ENCODE measurements at places on chromosomes 7 and 10. TPM values are rescaled to one million over a fixed set of nuclear protein-coding genes. Genes with fewer than 3 reads are reported as not detected.

The GNGT1 gene
- not detected for total RNA-seq

The CCDC7 gene
- 20.8 TPM for total RNA-seq

GRCh38 chr7:8762803-8763202 is 329.4 kb downstream of the NXPH1 start:
- DNase-seq: no peak

DNA sequence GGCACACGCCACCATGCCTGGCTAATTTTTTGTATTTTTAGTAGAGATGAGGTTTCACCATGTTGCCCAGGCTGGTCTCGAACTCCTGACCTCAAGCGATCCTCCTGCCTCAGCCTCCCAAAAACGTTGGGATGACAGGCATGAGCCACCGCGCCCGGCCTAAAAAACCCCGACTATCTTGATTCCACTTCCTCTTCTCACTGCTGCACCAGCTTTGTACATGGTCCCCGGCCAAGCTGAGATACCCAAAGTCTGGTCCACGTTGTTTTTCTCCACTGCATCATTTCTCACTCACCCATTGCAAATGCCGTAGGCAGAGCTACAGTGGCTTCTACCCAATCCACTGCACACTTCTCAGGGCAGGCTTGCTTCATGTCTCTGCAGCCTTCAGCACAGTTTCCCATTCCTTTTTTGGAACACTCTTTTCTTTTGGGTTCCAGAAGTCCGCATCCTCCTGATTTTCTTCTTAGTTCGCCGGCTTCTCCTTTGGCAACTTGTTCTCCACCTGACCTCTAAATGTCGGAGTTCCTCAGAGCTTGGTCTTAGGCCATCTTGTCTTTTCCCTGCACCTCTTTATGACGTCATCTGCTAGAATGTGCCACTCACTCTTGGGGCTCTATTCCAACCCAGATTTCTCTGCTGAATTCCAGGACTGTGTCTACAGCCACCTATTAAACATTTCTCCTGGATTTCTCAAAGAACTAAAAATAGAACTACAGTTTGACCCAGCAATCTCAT is 6.0 kb upstream of the GNB2 start:
- no peak for DNase-seq

DNA sequence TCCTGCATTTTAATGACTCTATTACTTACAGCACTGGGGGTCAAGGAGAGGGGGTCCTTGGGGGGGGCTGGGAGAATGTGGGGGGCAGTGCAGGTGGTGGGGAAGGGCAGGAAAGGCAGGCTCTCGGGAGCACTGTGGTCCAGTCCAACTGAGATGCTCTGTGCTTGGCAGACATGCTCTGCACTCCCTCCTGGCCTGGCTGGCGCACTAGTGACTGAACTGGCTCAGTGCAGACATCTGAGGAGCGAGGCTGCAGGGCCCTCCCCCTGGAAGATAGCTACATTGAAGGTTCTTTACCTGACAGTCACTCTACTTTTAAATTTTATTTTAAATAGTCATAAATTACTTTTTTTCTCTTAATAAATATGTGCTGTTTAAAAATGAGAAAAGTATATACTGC is 105.7 kb downstream of the NEURL1 start:
- DNase-seq: no peak

- no peak for DNase-seq
Measured at GRCh38 chr10:100736809-100737354, 8.5 kb upstream of the PAX2 start.

GRCh38 chr7:104328296-104328969 is at the start of gene LHFPL3:
TSS of gene LHFPL3 (plus strand) at chr7:104328603.
- DNase-seq: no peak

DNA sequence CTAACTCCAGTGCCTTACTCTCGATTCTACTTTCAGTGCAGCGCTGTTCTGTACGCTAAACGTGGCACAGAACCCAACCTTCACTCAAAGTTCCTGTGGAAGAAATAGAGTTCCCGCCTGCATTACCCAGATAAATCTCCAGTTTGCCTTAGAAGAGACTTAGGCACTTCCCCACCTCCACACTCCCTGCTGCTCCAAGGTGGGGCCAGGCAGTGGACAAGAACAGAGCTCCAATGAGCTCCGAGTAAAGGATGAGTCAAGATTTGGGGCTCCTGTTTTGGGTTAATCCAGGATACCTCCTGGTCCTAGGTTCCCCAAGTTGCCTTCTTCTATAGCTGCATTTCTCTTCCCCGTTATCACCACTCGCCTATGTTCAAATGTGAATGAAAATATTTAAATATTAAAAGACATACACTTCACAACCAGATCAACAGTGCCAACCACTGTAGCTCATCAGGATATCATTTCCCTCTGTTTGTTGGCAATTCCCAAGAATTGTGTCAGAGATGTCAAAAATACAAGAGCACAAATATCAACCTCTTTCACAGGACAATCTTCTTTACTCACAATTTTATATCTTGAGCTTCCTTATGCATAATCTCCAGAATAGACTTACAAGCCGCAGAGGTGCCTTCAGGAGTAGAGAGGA is 48.0 kb downstream of the MALSU1 start:
- DNase-seq: no peak

- no peak for DNase-seq
Measured at GRCh38 chr10:64038107-64038506, 516.9 kb downstream of the REEP3 start.

DNA sequence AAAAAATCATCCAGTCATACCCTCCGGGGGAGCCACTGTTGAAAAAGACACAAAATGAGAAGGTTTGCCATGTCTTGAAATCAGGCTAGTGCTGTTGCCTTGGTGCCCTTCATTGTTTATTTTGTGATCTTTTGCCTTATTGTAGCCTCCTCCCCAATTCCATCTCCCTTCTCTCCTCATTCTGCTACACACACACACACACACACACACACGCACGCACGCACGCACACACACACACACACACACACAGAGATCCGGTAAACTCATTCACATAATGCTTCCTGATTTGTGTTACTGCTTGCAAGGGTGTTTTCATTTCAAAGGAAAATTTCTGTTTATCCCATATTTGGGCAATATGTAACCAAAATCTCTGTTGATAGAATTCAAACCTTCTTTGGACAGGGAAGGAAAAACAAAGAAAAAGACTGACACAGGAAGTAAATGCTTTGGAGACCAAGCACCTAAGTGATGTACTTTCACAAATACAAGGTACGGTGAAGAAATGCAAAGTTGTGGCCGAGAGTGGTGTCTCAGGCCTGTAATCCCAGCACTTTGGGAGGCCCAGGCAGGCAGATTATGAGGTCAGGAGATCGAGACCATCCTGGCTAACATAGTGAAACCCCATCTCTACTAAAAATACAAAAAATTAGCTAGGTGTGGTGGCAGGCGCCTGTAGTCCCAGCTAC is 141.1 kb upstream of the CDK13 start:
- DNase-seq: no peak
